ENCODE measurements at places on chromosomes 12 and 14. TPM values are rescaled to one million over a fixed set of nuclear protein-coding genes. Genes with fewer than 3 reads are reported as not detected.

GDF11 gene
- 9.3 TPM for total RNA-seq

- DNase-seq = no peak
Observed at GRCh38 chr14:87864356-87865270, 128.4 kb downstream of the GALC start.

DNA sequence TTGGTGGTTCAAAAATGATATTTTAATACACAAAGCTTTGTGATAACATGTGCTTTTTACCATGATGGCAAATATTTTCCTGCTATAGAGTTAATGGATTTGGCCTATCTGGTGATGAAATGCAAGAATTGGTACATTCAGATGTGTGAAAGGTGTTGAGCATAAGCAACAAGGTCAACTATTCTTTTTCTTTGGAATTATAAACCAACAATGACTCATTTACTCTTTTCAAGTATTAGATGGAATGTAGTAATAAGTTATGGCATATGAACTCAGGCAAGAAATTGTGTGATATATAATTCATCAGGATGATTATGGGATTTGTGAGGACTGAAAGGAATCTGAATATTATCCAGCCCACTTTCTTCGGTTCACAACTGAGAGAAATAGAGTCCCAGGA lies 471.4 kb downstream of the ETNK1 start:
- DNase-seq = no peak

DNA sequence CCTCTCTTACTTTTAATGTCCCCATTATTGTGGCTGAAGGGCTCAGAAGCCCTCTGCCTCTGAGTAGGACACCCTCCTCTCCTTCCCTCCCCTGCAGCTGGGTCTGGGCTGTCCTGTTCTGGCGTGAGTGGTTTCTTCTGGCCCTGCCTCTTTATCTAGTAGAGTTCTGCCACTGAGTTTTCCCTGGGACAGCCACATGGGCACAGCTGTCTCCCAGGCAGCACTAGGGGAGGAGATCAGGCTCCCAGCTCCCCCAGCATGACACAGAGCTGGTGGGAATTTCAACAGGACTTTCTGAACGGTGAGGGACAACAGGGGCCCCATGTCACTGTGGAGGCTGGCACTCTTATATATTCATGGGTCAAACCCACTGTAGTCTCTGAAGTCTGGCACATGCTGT lies 21.4 kb downstream of the TMEM132C start:
- no peak for DNase-seq

DNA sequence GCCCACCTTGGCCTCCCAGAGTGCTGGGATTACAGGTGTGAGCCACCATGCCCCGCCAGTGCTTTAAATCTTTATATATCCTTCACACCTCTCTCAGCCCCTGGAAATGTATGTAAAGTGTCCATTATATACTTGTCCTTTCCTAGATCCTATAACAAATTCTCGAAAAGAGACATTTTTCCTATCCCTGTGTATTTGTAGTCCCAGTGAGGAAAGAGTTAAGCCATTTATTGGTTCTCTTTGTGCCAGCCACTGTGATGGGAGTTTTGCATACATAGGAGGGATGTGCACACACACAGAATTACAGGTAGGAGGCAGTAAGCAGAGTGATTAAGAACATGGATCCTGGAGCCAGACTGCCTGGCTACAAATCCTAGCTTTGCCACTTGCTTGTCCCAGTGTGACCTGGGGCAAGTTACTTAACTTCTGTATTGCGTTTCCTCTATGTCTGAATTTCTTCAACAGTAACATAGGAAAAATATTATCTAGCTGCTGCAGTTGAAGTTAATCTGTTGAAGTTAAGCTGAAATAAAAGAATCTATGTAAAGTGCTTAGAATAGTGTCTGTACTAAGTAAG lies 2.1 kb upstream of the RABGGTA start:
- no peak for DNase-seq

DNA sequence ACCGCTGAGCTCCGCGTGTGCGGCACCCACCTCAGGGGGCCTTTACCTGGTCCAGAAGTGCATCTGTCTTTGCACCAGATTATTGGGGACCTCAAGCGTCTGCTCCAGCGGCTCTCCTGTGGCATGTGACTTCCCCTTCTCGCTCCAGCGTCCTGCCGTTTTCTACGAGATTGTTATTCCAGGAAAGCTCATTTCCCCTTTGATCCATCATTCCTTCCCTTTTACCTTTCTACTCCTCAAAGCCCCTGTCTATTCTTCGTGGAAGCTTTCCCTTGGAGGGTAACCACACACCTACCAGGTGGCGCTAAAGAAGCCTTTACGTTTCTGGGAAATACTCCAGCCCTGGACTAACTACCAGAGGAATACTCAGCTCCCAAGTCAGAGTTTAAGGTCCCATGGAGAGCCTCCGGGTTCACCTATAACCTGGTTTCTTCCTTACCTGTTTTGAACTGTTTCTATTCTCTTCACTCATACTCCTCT lies 1.5 kb downstream of the FKBP4 start:
- peak; percentile 8 for DNase-seq

DNA sequence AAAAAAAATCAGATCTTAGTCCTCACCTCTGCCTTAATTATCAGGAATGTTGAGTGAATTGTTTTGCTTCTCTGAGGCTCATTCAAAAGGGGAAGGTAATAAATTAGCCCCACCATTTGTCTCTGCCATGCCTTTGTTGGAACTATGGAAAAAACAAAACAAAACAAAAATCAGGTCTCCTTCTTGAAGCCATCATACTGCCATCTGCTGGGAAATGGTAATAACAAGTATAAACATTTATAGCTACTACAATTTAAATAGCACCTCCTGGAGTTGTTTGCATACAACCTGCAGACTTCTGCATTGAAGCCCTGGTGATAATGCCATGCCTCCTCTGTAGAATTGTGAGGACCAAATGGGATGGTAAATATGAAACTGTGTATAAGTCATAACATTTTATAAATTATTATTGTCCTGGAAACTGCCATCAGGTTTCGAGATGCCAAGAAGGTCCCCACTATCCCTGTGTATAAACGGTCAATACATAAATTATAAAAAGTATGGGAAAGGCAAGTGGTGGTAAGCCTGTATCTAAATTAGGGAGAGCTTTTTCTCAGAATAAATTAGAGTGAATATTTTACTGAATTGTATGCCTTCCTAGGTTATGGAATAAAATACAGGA lies 87.2 kb upstream of the FGD4 start:
- peak; percentile 10 for DNase-seq

Data from endothelial cell (in vitro differentiated cells).